ENCODE measurements at places on chromosomes 6 and 20.

DNA sequence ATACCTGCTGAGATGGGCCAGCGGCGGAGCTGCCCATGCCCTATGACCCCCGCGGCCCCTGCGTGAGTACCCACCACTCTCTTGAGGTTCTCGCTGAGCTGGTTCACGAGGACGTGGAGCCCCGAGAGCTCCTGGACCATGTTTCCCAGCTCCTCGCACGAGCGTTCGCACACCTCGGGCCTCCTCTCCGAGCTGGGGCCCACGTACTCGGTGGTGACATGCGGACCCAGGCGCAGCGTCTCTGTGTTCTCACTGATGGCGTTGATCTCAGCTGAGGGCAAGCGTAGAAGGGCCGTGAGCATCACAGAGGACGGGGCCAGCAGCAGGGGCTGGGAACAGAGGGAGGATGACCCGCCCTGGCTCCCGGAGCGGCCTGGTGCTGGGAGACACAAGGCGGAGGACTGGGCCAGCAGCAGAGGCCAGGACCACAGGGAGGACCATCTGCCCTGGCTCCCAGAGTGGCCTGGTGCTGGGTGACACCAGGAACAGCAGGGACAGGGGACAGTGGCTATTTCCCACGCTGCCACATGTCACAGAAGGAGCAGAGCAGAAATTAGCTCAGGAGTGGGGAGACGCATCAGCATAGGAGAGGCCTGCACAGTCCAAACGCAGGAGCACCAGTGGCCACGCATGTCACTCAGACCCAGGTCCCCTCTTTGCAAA is 11.8 kb downstream of the THBS2 start:
- no peaks in the 10 kb centered on the region for H3K27me3 ChIP-seq
- H3K36me3 ChIP-seq = no peaks in the 10 kb centered on the region
- DNase-seq = no peak
- no peaks in the 10 kb centered on the region for H3K4me1 ChIP-seq
- H3K4me3 ChIP-seq = no peak overlapping the region
- no peak overlapping the region for H3K27ac ChIP-seq

- H3K27me3 ChIP-seq = no peaks in the 10 kb centered on the region
- H3K36me3 ChIP-seq = no peaks in the 10 kb centered on the region
- no peak overlapping the region for H3K4me3 ChIP-seq
Observed at GRCh38 chr6:113616701-113617274, 240.4 kb upstream of the MARCKS start.

GRCh38 chr20:60505423-60505822 is 547.2 kb downstream of the CDH26 start:
- H3K4me3 ChIP-seq = no peak overlapping the region
- H3K4me1 ChIP-seq = no peaks in the 10 kb centered on the region
- H3K27me3 ChIP-seq = no peaks in the 10 kb centered on the region
- H3K27ac ChIP-seq = no peak overlapping the region
- H3K36me3 ChIP-seq = no peaks in the 10 kb centered on the region

DNA sequence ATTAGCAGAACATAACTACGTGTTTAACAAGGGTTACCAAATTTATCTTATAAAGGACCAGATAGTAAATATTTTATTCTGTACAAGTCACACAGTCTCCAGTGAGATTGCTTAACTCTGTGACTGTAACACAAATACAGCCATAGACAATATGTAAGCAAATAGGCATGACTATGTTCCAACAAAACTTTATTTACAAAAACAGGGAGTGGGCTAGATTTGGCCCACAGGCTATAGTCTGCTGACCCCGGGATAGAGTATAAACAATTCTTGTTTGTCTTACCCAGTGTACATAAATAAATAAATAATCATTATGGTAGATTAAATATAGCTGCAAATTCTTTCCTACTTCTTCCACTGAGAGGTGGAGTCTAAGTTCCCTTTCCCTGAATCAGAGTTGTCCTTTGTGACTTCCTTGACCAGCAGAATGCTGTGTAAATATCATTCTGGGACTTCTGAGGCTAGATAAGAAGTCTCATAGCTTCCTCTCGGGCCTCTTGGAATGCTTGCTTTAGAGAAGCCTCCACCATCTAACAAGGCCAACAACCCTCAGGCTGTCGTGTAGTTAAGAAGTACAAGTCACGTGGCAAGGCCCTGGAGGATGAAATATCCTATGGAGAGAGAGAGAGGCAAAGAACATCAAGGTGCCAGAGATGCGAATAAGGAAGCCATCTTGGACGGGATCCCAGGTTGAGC is 59.1 kb upstream of the TMEM244 start:
- no peak for DNase-seq
- no peak overlapping the region for H3K27ac ChIP-seq
- H3K4me3 ChIP-seq = no peak overlapping the region
- no peaks in the 10 kb centered on the region for H3K4me1 ChIP-seq

- peaks cover 1% of the 10 kb centered on the region for H3K4me1 ChIP-seq
- H3K27ac ChIP-seq = no peak overlapping the region
- no peak for DNase-seq
- no peak overlapping the region for H3K4me3 ChIP-seq
- H3K36me3 ChIP-seq = no peaks in the 10 kb centered on the region
Observed at GRCh38 chr6:104969785-104970581, 13.1 kb downstream of the LIN28B start.

DNA sequence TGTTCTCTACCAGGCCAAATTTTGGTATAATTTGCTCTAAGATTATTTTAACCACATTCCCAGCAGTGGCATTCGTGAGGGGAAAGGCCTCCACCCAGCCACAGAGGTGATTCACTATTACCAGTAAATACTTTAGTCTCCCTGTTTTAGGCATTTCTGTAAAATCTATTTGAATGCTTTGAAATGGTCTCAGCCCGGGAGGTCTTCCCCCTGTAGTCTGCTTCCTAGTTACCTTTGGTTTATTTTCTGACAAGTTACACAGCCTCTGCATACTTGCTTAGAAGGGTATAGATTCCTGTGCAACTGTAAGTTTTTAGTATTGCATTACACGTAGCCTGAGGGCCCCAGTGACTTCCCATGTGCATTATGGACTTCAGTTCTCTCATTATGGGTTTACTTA is 248.7 kb downstream of the C6orf118 start:
- no peaks in the 10 kb centered on the region for H3K27me3 ChIP-seq
- no peaks in the 10 kb centered on the region for H3K36me3 ChIP-seq
- no peaks in the 10 kb centered on the region for H3K4me1 ChIP-seq
- DNase-seq = no peak
- no peak overlapping the region for H3K27ac ChIP-seq

DNA sequence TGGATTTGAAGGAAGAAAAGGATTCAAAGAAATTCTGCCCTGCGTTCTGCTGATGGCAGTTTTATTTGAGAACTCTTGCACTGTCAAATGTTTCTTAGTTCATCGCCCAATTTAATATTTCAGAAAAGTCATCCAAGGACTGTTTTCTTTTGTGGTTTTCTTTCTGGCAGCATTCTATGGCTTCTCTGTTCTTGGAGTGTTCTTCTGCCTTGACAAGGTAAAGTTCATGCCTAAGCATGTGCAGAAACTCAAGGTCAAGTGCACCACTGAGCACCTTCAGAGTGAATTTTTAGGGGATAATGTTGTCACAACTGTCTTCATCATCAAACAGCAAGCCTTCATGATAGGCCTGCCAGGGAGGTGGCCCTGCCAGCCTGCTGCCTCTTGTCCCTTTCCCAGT is 225.6 kb downstream of the PLCB1 start:
- no peak overlapping the region for H3K27ac ChIP-seq
- H3K36me3 ChIP-seq = no peaks in the 10 kb centered on the region
- DNase-seq = no peak
- no peaks in the 10 kb centered on the region for H3K27me3 ChIP-seq

GRCh38 chr20:7689151-7689550 is 251.1 kb downstream of the HAO1 start:
- no peaks in the 10 kb centered on the region for H3K27me3 ChIP-seq
- H3K36me3 ChIP-seq = no peaks in the 10 kb centered on the region
- H3K27ac ChIP-seq = no peak overlapping the region
- DNase-seq = no peak
- no peaks in the 10 kb centered on the region for H3K4me1 ChIP-seq

- no peaks in the 10 kb centered on the region for H3K36me3 ChIP-seq
- DNase-seq = no peak
- H3K4me3 ChIP-seq = no peak overlapping the region
- H3K27ac ChIP-seq = no peak overlapping the region
- no peaks in the 10 kb centered on the region for H3K4me1 ChIP-seq
Observed at GRCh38 chr20:8952721-8953120, 116.2 kb upstream of the PLCB4 start.

GRCh38 chr6:148816117-148816516 is 69.3 kb downstream of the UST start:
- no peak for DNase-seq
- peaks cover 3% of the 10 kb centered on the region for H3K4me1 ChIP-seq
- H3K27me3 ChIP-seq = no peaks in the 10 kb centered on the region

DNA sequence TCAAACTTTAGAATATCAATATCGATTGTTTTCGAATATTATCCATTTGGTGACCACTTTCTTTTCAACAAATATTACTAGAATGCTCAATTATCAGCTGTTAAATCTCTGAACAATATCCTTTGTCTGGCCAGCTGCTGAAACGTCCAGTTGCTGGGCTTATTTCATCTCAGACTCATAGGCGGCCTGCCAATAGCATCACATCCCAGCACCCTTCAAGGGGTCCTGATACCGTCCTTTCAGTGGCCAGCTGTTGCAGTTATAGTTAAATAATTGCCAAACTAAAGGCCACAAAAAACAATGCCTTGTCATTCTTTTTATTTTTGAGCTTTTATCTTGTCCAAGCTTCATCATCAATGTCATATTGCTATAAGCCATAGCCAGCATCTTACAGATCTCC is 1006.8 kb upstream of the MANEA start:
- no peaks in the 10 kb centered on the region for H3K27me3 ChIP-seq
- H3K4me1 ChIP-seq = no peaks in the 10 kb centered on the region
- H3K27ac ChIP-seq = no peak overlapping the region
- H3K36me3 ChIP-seq = no peaks in the 10 kb centered on the region
- H3K4me3 ChIP-seq = no peak overlapping the region
- no peak for DNase-seq

GRCh38 chr6:2884804-2885203 is 18.3 kb downstream of the SERPINB9 start:
- H3K4me1 ChIP-seq = no peaks in the 10 kb centered on the region
- no peak overlapping the region for H3K4me3 ChIP-seq
- H3K27me3 ChIP-seq = no peaks in the 10 kb centered on the region

DNA sequence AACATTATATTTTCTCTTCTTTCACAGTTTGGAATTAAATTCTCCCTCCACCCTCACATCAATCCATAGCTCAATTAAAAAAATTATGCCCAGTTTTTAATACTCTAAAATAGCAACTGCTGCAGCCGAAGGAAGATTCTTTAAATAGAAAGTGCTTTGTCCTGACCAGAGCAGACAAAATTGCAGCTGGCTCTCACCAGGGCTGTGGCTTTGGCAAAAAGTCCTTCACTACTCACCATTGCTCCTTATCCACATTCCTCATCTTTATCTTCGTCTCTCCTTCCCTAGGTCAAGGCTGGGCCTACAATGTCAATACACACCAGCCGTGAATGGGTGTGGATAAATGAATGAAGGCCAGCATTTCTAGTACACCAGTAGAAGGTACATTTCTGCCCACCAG is 107.9 kb upstream of the VGLL2 start:
- H3K4me1 ChIP-seq = no peaks in the 10 kb centered on the region
- DNase-seq = no peak
- H3K27ac ChIP-seq = no peak overlapping the region
- no peaks in the 10 kb centered on the region for H3K36me3 ChIP-seq
- no peaks in the 10 kb centered on the region for H3K27me3 ChIP-seq

DNA sequence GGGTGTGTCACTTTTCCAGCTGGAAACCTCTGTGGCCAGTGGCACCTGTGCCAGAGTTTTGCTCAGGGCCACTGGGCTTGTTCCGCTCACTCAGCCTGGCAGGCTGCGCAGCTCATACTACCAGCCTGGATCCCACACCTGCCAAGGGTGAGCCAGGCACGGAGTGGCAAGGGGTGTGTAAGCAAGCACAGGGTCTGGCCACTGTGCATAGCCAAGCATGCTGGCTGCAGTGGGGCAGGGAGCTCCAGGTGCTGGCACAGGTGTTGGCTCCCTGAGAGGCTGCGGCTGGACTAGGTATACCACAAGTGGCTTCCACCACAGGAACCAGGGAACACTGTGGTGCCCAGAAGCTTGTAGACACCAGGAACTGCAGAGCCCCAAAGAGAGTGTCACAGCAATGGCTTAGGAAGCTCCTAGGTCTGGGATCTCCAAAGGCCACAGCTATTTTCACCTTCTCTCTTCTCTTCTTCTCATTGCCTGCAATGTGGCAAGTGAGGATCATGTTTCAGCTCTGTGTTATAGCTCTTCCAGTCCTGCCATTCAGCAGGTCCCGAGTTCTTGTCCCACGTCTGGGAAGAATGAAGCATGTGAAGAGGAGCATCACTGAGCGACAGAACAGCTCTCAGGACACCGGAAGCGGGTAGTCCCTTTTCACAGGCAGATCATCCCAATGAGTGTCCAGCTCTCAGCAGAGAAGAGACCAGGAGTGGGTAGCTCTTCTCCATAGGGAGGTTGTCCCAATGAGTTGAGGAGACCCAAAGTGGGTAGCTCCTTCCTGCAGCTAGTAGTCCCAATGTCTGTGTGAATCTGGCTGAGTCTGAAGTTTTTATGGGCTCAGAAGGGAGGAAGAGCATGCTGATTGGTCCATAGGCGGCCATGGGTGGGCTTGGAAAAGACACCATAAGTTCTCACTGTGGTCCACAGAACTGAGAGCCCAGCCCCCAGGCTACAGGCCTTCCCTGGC is 41.3 kb downstream of the WASF1 start:
- no peak overlapping the region for H3K27ac ChIP-seq
- peaks cover 10% of the 10 kb centered on the region for H3K36me3 ChIP-seq
- no peaks in the 10 kb centered on the region for H3K27me3 ChIP-seq

- H3K27ac ChIP-seq = no peak overlapping the region
- H3K4me3 ChIP-seq = no peak overlapping the region
Observed at GRCh38 chr6:164409309-164410009, 899.9 kb downstream of the C6orf118 start.

DNA sequence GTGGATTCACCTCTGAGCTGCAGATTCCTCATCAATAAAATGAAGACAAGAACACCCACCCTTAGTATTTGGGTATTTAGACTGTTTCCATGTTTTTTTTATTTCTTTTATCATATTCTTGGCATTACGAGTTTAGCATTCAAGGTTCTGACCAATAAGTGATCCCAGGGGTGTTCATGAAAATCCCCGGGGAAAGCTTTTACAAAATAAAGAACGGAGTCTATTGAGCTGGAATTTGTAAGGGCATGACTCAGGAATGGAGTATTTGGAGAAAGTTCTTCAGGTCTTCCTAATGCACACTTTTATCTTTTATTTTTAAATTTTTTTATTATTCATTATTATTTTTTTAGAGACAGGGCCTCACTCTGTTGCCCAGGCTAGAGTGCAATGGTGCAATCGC is 19.4 kb upstream of the TOX2 start:
- H3K4me1 ChIP-seq = peaks cover 3% of the 10 kb centered on the region
- DNase-seq = no peak
- no peak overlapping the region for H3K27ac ChIP-seq

GRCh38 chr6:149248693-149249369 is 68.7 kb upstream of the TAB2 start:
- H3K36me3 ChIP-seq = no peaks in the 10 kb centered on the region
- no peaks in the 10 kb centered on the region for H3K4me1 ChIP-seq
- no peak overlapping the region for H3K4me3 ChIP-seq
- no peak overlapping the region for H3K27ac ChIP-seq

Measured in iPS DF 6.9 (cell line).